ENCODE measurements at places on chromosomes 6 and 20.

DNA sequence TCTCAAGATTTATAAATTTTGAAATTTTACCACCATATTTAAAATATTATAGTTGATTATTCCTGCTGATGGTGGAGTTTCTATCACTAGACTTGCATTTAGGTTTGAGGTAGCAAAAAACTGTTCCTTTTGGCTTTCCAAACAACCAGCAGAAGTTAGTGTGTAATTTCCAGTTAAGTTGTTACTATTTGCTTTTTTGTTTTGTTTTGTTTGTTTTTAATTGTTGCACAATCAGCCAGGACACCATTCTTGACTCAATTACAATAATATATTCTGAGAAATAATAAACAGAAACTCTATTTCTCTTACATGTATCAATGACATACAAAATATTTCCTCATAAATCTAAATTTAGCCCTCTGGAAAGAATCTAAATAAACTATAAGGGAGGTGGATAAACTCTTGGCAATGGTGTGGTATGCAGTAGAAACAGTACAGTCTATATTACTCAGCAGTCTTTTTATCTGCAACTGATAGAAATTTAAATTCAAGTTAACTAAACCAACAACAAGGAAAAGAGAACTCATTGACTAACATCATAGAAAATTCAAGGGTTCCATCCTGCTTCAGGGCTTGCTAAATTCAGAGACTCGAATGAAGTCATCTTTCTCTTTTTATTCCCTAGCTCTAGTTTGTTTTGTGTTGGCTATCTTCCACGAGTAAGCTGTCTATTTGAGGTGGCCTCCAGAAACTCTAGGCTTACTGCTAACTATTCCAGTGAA, 19.4 kb upstream of the COL19A1 start:
- no peak for DNase-seq

DNA sequence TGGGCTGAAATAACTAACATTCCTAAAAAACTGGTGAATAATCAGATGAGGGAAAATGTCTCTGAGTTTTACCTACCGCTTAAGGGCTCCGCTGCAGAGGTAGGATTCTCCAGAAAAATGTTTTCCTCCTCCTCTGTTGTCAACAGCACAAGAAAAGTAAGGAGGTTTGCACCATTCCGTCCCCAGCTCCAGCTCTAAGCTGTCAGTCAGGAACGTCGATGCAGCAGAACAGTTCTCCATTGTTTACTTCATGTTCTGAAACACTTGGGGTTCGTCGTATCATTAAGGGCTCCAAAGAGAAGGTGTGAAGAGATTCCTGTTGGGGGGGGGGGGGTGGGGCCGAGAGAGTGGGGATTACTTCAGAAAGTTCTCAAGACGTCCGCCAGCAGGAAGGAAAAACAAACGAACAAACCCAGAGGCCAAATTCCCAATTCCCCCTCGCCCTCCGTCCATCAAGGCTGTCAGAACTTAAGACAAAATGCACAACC, 734 bp downstream of the MMS22L start:
- DNase-seq = no peak

GRCh38 chr20:5504061-5504739, 187.4 kb upstream of the PROKR2 start:
- DNase-seq = no peak

DNA sequence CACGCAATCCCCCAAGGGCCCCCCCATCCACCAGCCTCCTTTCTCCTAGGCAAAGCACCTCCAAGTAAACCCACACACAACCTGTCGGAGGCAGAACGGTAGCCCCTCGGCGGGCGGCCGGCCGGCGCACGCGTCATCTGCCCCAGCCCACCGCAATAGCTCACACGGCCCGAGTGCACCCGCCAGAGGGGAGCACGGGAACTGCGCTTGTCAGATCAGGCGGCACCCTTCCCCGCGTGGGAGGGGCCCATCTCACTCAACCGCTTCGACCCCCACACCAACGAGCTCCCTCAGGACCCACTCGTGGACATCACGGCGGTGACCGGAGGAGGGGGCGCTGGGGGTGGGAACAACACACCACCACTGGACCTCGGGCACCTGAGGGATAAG, 767.9 kb upstream of the DEFB115 start:
- DNase-seq = no peak

DNA sequence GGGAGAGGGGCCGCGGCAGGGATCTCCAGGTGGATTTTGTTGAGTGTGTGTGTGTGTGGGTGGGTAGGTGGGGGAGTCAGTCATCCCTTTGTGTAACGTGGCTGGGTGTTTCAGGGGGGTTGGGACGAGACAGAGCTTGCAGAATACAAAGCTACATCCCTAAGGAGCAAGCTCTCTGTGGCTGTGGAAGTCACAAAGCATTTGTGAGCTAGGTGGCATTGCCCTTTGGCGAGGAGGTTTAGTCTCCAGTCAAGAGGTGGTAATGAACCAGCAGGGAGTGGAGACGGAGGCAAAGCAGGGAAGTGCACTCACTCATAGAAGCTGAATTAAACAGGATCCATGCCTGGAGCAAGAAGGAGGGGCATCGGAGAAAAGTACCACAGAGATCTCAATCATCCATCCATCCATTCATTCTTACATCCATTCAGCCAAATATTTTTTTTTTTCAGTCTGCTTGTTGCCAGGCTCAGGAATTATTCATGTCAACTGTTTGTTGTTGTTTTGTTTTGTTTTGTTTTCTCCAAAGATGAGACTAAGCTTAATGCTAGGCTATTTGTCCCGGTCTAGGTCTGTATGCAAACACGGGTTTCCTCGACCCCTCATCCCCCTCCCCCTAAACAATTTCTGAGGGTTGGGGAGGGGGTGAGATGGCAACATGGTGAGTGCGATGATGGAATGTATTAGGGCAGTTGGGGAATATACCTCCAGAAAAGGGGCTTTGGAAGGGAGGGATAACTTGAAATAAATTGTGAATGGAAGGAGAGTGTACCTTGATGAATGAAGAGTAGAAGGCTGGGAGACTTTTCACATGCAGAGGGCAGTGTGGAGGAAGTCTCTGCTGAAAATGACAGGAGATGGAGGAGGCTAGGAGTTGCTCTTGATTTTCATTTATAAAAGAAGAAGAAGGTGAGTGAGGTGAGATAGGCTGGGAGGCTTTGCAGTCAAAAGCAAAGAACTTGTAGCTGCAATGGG, 1.0 kb downstream of the HCRTR2 start:
- no peak for DNase-seq

GRCh38 chr6:28977341-28978132, 27.6 kb downstream of the ZNF311 start:
- DNase-seq = peak; percentile 71

DNA sequence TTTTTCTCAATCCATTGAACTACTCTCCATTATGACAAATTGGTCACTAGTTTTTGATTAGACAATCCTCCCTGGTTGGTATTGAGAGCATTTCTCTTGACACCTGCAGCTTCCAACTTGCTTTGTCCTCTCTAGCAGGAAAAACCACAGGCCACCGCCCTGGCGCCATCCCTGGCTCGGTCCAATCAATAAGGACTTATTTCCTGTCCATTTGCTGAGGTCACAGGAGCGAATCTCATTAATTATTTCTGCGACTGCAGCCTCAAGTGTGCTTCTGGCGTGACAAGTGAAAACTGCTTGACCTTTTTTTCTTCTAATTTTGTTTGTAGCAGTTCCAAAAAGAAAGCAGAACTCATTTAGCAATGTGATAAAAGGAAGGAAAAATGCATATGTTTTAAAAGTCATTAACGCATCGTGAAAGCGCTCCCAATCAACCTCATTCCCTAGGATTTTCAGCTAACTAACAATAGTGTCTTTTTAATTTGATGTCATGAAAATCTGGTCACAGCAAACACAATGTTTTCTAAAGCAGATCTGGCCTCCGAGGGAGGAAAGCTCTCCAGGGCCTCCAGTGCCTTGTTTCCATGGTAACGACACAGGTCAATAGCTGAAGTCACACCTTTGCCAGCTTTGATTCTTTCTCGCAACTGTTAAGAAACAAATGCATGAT, 39.0 kb upstream of the BEND3 start:
- DNase-seq = no peak

Data from HL-60 (cell line).